ENCODE measurements at places on chromosomes 16 and 17. TPM values are rescaled to one million over a fixed set of nuclear protein-coding genes. Genes with fewer than 3 reads are reported as not detected.

ENPP7 gene
- not detected for total RNA-seq

PERCC1 gene
- not detected for total RNA-seq

CDC42EP4 gene
- total RNA-seq = 69.9 TPM

FAM20A gene
- 0.13 TPM for total RNA-seq

TSPAN10 gene
- 4.0 TPM for total RNA-seq

MEOX1 gene
- not detected for total RNA-seq

SRSF1 gene
- 263 TPM for total RNA-seq

SLC52A1 gene
- 0.62 TPM for total RNA-seq

PRAC1 gene
- total RNA-seq = not detected

SLC22A31 gene
- total RNA-seq = 1.3 TPM

UTS2R gene
- 0.06 TPM for total RNA-seq

KCNH4 gene
- total RNA-seq = 0.29 TPM

ALOX15B gene
- total RNA-seq = 0.46 TPM

Measured in A549 treated with dexamethasone at 1 μM for 4 hours (cell line).